Naive thymus-derived CD4-positive, alpha-beta T cell (primary cell): ENCODE measurements at places on chromosomes 5 and 9. TPM values are rescaled to one million over a fixed set of nuclear protein-coding genes. Genes with fewer than 3 reads are reported as not detected.

Gene RABGAP1
- 45.0 TPM for total RNA-seq

Gene PCDHB5
- total RNA-seq, result not detected in 2 replicates

DNA sequence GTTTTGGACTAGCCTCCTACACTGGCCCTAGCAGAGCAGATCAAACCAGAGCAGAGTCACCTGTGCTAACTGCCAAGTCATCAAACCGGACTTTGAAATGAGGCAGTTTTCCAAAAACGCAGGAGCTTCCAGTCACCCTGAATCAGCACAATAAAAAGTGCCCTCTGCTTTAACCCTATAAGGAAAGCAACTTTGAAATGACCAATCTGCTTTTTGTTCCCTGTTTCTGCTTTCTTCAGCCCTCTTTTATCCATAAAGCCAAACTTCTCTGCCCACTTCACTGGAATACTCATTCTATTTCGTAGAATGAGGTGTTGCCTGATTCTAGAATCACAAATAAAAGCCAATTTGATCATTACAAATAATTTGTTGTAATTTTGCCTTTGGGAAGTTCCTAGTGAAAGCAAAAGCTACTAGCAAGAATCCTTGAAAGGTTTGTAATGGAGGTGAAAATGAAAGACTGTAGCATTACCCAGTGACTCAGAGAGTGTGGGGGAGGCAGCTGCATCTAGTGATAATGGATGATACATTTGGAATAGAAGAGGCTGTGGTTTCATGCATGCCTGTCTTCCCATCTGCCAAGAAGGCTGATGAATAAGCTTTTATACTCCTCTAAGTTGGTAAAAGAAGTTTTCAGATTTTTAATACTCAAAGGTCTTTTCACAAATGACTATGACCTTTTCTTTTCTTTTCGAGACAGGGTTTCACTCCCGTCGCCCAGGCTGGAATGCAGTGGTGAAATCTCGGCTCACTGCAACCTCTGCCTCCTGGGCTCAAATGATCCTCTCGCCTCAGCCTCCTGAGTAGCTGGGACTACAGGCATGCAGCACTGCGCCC is 14.9 kb downstream of the SPAAR start:
- DNase-seq, result no peak

DNA sequence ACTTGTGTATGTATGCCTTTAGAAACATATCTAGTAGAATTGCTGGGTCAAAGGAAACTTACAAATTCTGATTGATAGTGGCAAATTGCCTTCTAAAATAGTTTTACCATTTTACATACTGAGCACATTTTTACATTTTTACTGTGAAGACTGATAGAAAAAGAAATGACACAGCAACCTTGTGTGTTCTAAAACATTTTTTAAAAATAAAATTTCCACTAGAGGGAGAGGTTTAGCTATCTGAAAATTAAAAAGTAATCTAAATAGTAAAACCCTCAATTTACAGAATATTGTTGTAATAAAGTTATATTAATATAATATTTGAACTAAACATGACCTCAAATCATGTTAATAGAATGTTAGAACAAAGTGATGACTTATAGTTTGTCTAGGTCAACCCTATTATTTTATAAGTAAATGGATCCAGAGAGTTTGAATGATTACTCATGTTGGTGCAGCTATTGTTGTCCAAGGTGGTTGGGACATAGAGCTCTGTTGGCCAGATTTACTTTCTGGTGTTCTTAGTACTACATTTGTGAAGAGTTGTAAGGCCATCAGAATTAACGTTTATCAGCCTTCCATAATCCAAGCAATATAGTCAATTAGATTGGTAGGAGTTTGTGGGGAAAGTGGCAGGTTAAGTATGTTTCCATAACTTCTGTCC is 17.2 kb downstream of the CENPP start:
- no peak for DNase-seq

DNA sequence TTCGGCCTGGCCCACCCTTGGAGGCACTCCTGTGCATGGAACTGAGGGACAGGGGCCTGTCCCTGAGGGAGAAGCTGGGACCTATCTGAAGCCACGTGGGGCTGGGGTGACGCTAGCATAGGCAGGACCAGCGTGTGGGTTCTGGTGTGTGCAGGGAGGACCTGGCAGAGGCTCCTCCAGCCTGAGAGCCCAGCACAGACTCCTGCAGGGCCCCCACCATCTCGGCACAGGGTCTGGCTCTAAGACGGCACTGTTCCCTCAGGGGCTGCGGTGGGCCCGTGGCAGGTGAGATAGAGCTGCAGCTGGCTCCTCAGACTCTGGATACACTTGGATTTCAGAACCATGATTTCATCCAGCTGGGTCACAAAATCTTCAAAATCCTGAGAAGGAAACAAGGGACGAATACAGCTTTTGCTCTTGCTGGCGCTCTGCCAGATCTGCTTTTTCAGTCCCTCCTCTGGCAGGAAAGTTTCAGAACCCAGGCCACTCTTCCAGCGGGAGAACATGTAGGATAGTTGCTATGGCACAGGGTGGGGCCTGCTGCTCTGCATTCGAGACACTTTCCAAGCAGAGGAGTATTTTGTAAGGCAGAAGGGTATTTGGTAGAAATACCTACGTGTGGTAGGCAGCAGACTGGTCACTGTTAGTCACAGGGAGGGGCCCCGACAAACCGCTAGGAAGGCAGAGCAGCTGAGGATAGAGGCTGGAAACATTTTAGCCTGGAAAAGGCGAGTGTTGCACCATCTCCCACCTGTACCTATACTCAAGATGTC is 74.7 kb downstream of the KIF24 start:
- DNase-seq, result no peak

DNA sequence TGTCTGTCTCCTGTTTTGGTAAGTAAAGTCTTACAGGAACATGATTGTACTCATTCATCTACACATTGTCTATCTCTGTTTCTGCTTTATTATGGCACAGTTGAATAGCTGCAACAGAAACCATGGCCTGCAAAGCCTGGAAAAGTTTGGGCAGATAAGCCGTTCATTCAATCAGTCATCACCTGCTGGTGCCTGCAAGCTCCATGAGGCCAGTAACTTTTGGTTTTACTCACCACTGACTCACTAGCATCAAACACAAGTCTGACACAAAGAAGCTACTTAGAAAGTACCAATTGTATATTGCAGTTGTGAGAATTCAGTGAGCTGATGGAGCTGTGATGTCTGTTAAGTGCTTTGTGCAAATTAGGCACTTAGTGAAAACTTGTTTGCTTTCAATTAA is 373.6 kb upstream of the SGCD start:
- DNase-seq, result no peak
